Cerebellar nuclear complex (tissue), 1 donor: ENCODE measurements at places on chromosomes 13 and 19.

- DNase-seq, result no peak
These were observed 262.5 kb upstream of the STARD13 start for GRCh38 chr13:33548069-33548468.

DNA sequence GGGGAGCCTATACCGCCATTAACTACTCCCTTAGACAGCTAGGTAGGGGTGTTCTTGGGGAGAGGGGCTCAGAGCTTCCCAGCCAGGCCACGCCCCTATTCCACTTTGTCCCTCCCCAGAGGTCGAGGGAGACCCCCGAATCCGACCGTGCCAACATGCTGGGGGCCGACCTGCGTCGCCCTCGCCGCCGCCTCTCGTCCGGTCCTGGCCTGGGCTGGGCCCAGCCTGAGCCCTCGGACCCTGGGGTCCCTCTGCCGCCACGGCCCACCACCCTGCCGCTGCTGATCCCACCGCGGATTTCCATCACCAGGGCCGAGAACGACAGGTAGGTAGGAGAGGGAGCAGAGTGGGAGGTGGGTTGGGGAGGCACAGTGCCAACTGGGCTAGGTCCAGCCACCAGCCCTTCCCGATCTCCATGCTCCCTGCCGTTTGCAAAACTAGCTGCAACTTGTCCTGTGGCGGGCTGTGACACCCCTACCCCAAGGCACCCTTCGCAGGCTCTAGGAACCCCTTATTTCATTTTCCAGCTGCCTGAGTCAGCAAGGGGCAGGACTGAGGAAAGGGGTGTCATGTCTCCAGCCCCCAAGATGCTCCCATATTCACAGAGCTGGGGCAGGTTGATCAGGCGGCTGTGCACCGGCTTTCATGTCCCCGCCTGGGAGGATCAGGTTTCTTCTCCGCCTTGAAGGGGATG lies 2.6 kb upstream of the PDE4A start:
- DNase-seq, result no peak

DNA sequence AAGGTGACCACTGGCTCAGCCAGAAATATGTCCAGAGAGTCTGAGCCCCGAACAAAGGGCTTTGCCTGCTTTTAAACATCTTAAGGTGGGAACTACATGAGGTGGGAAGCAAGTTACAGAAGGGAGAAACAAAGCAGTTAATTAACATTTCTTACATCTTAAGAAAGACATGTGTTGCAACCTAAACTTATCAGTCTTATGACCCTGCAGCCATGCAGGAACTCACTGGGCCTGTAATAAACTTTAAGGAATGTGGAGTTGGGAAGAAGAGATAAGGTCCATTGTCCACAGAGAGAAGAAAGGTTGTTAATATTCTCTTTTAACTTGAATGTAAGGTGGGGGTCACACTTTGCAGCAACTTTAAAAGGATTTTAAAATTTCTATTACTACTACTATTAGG lies 46.8 kb upstream of the CYP2A7 start:
- no peak for DNase-seq

DNA sequence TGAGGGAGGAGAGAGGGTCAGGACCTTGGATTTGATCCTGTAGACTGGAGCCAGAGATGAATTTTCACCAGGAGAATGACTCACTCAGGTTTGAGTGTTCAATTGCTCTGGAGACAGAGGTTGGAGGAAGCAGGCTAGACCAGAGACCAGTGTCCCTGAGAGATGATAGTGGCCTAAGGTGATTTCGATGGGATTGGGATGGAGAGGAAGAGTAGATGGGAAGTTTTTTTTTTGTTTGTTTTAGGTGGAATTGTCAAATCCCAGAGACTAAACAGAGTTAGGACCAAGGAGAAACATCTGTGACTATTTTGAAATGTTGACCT lies 2.3 kb downstream of the CEBPG start:
- DNase-seq, result no peak

GRCh38 chr19:36847968-36848367 lies 2.7 kb upstream of the ZNF345 start:
- DNase-seq, result no peak

DNA sequence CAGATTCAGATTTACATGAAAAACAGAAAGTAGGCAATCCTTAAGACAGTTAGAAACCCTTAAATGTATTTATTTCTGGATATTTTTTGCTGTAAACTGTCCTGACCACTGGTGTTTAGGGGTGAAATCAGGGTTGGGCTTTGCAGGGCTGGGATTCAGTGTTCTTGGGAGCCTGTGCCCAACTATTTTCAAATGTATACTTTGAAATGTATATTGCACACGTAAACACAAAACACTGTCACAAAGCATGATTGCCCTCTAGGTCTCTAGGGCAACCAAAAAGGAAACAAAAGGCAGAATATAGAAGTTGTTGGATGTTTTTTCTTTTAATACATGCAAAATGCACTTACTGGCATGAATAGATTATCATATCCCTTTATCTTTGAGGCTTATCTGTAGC lies 1185.4 kb downstream of the DIAPH3 start:
- DNase-seq, result no peak

DNA sequence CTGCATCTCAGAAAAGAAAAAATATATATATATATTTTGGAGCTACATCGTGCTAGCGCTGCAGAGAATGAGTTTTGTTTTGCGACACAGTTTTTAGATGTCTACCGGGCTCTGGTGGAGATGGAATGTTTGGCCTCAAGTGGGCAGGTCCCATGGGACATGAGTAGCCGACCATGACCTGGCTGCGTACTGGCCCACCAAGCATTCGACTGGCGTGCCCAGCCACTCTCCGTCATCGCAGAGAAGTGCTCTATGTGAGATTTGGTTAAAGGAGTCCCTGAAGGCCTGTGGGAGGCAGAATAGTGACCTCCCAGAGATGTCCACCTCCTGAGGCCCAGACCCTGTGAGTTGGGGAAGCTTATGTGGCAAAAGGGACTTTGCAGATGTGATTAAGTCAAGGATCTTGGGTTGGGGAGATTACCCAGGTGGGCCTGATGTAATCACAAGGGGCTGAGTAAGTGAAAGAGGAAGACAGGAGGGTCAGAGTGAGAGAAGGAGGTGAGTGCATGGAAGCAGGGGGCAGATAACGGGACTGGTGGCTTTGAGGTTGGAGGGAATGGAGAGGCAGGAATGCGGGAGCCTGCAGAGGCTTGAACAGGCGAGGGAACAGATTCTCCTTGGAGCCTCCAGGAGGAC lies 821 bp upstream of the LILRB4 start:
- no peak for DNase-seq

DNA sequence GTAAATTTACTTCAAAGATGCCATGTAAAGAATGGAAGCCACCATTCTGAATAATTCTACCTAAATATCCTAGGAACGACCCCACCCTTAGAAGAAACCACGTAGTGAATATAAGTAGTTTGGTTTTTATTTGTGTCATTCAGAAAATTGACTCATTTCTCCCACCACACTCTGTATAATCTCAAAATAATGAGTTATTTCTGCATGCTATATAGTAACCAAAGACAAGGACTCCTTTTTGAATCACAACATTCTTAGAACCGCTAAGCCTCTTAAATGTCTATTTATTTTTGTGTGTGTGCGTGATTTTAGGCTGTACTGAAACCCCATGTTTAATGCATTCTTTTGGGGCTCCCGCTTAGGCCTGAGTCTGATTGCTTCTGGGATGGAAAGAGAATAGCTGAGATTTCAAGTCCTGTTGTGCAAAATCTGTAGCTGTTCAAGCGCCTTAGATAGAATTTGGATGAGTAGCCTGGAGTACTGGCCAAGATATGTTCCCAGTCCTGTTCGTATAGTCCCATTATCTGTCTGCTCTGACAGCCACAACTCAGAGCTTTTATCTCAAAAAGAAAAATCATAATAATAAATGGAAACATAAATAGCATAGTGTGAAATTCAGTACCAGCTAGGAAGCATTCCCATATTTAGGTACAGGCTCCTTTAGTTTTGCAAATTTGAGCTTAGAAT lies 532.4 kb upstream of the NBEA start:
- peak; percentile 13 for DNase-seq

- no peak for DNase-seq
These were observed 25.1 kb downstream of the LNX2 start for GRCh38 chr13:27595055-27595811.

DNA sequence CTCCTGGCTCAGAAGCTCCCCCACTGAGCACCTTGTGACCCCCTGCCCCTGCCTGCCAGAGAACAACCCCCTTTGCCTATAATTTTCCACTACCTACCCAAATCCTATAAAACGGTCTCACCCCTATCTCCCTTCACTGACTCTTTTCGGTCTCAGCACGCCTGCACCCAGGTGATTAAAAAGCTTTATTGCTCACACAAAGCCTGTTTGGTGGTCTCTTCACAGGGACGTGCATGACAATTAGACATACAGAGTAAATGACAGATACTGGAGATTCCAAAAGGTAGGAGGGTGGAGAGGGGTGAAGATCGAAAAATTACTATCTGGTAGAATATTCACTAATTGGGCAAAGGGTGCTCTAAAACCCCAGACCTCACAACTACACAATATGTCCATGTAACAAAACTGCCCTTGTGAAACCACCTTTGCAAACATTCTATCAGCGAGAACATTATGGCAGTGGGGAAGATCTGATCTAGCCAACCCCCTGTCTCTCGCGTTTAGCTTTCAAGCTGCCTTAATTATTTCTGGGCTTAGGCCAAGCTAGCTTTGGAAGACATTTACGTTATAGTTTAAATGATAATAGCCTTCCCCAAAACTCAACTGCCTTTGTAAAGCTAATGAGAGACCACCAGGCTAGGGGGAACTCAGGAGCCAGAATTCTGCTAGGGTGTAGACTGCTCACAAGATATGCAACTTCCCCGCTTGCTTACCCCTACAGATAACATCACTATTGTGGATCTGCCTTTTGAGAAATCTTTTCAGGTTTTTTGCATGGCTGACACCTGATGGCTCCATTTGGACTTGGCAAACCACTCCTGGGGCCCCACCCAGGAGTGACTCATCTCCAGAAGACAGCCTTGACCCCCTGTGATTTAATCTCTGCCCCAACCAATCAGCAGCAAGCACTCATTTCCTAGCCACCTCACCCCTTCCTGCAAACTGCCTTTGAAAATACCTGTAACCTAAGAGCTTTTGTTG lies 1534.0 kb upstream of the SPRY2 start:
- DNase-seq, result no peak
